Activated CD8-positive, alpha-beta T cell treated with anti-CD3 and anti-CD28 coated beads for 36 hours (primary cell): ENCODE measurements at places on chromosomes 5 and 9. TPM values are rescaled to one million over a fixed set of nuclear protein-coding genes. Genes with fewer than 3 reads are reported as not detected.
A peak's percentile ranks its signal among the peaks of the same experiment; 100 is the strongest.

DNA sequence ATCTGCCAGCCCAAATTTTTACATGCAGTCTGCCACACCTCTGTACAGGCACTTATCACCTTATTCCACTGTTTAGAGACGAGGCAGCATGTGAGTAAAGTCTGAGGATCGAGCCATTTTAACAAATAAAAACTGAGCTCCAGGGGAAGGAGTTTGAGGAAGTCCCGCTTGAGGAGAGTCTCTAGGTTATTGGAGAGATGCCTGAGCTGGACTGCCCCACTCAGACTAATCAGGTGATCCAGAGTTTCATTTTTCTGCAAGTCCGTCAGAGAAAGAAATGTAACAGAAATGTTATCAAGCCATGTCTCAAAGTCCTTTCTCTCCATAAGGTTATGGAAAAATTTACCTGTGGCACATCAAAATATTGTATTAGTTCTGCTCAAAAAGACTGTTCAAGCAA is 5.3 kb downstream of the FBXW2 start:
- DNase-seq, result no peak

Gene PCDHGA5
- total RNA-seq, result not detected

DNA sequence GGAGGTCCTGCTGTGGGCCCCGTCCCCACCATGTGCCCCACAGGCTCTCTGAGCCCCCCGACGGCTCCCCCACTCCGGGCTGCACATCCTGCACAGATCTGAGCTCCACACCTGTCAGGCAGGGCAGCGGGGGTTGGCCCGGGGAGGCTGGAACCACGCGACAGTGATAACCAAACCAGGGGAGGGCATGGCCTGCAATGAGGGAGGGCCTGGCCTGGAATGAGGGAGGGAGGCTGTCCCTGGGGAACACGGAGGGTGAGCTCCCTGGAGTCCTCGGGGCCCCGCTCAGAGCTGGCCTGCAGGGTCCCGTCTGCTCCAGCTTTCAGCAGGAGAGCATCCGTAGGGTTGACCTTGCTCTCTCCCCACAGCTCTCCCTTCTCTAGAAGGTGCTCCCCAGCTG is 30.5 kb downstream of the SLC9A3 start:
- no peak for DNase-seq

Gene SHISAL2B
- not detected for total RNA-seq

- peak; percentile 36 for DNase-seq
Measured at GRCh38 chr5:107476783-107477182, 194.0 kb downstream of the EFNA5 start.

Gene PCDHGA3
- not detected for total RNA-seq

GRCh38 chr5:116488356-116489041 is 86.1 kb downstream of the SEMA6A start:
- no peak for DNase-seq

DNA sequence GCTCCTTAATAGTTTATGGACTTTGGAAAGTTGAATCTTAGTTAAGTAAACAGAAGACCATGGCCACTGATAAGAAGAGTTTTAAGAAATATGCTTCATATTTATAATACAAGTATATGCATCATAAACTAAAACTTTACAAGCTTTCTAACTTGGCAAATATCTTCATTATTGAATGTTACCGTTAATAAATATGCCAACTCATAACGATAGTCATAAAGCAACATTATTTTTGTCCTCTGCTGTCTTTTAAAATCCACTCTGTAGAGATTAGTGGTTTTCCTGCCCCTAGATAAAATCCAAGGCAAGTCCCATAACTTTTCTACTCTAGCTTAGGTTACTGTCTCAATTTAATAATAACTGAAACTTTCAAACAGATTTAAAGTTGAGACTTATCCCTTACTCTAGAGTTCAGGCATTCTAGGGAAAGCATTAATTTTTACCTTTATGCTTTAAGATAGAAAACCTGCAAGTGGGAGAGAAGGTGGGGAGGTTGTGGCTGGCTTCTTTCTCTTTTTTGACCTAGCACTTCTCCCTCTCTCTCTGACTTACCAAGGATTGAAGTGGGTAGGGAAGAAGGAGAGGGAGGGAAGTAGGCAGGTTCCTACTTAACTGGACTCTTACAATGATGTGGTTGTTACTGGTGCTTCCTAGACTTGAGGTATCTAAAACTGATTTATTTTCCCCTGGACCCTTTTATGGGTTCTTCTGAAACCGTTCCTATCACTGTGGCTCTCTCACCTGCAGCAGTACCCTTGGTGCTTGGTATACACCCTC is 29.6 kb downstream of the RNF145 start:
- DNase-seq, result no peak

- no peak for DNase-seq
Measured at GRCh38 chr9:567747-568305, 273.7 kb upstream of the DMRT1 start.

Gene G3BP1
- 253 TPM for total RNA-seq

DNA sequence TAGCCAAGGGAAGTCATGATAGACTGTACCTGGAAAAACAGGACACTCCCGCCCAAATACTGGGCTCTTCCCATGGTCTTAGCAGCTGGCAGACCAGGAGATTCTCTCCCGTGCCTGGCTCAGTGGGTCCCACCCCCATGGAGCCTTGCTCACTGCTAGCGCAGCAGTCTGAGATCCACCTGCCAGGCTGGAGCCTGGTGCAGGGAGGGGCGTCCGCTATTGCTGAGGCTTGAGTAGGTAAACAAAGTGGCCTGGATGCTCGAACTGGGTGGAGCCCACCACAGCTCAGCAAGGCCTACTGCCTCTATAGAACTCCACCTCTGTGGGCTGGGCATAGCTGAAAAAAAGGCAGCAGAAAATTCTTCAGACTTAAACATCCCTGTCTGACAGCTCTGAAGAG is 10.1 kb upstream of the THG1L start:
- DNase-seq, result no peak

DNA sequence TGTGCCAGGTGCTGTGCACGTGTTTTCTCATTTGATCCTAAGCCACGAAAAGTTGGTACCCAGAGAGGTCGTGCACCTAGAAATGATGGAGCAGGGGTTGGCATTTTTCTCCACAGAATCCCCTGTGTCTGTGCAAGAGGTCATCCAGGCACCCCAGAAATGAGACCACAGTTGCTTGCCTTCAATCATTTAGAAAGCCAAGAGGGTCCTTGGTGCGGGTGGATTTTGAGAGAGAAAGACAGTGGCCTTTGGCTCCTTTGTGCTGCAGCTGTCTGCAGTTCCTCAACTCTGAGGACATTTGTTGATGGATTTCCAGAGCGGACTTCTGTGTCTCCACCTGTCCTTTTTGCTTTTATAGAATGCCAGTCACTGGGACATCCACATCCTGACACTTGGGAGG is 33.8 kb upstream of the SPRY4 start:
- no peak for DNase-seq

- no peak for DNase-seq
Measured at GRCh38 chr9:36946653-36947052, 87.4 kb downstream of the PAX5 start.

GRCh38 chr9:28820741-28821140 is 1247.5 kb upstream of the C9orf72 start:
- DNase-seq, result no peak

Gene CCNO
- not detected for total RNA-seq

Gene NUDT12
- total RNA-seq, result 2.7 TPM

- DNase-seq, result no peak
Measured at GRCh38 chr9:127676638-127677037, 30.1 kb upstream of the CFAP157 start.

GRCh38 chr9:100515578-100516494 is 42.9 kb downstream of the TMEFF1 start:
- DNase-seq, result no peak

DNA sequence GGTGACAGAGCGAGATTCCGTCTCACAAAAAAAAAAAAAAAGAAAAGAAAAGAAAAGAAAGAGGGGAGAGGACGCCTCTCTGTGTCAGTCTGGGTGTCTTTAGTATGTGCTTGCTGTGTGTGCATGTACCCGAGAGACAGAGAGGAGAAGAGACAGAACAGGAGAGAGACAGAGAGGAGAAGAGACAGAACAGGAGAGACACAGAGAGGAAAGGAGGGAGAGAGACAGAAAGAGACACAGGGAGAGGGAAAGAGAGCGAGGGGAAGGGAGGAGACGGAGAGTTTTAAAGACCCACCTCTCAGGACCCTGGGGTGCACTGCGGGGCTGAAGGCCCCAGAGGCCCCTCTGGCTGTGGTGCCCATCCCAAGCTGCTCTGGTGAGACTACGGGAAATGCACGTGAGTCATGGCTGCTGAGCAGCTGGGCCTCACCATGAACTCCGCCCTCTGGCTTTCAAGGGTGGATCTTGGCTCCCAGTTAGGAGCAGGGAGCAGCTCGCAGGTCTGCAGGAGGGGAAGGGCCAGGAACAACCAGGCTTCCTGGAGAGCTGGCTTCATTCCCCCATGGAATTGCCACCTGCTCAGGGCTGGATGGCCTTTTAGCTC is 7.9 kb downstream of the SLC6A3 start:
- DNase-seq, result no peak

Gene SPATA31C1
- not detected for total RNA-seq

GRCh38 chr5:61559146-61559545 is 227.1 kb downstream of the ZSWIM6 start:
- no peak for DNase-seq

- peak; percentile 60 for DNase-seq
Measured at GRCh38 chr9:113579283-113580040, 115.9 kb downstream of the RGS3 start.

DNA sequence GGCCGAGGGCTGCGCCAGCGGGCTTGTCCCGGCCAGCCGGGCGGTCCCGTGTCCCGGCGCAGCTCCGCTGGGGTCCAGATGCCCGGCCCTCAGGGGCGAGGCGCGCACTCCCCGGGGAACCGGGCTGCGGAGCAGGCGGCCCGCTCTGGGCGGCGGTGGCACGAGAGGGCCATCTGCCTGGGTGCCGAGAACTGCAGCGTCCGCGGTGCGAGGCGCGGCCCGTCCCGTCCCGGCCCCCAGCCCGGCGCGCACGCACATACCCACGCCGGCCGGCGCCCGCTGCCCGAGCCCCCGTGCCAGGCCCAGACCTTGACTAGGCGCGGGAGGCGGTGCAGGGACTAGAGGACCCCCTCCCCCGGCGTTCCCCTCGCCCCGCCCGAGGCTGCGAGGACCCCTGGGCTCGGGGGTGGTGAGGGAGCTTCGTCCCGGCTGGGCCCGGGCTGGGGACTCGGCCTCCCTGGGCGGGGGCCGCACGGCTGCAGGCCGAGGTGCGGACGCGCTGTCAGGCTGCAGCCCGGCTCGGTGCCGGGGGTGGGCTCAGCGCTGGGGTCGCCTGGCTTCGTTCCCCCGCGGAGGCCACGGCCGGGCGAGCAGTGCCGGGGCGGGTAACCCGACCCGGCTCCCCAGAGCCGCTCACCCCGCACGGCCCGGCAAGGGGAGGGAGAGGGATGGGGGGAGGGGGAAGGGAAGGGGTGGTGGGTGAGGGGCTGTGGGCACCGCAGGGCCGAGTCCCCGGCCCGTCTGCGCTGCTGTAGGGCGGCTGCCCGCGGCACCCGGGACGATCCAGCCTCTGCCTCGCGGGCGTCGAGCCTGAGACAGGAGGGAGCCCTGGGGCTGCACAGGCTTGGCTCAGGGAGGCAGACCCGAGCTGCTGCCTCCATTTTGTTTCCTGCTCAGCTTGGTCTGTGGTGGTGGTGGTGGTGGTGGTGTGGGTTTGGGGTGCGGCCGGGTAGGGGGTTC is 1.2 kb upstream of the NSD1 start:
- DNase-seq, result peak; percentile 50

- DNase-seq, result no peak
Measured at GRCh38 chr9:70852711-70853240, 268.6 kb downstream of the TRPM3 start.

- DNase-seq, result no peak
Measured at GRCh38 chr9:109039539-109039938, 26.2 kb upstream of the CTNNAL1 start.

GRCh38 chr9:133073086-133074014 is 11.6 kb downstream of the CEL start:
- no peak for DNase-seq

DNA sequence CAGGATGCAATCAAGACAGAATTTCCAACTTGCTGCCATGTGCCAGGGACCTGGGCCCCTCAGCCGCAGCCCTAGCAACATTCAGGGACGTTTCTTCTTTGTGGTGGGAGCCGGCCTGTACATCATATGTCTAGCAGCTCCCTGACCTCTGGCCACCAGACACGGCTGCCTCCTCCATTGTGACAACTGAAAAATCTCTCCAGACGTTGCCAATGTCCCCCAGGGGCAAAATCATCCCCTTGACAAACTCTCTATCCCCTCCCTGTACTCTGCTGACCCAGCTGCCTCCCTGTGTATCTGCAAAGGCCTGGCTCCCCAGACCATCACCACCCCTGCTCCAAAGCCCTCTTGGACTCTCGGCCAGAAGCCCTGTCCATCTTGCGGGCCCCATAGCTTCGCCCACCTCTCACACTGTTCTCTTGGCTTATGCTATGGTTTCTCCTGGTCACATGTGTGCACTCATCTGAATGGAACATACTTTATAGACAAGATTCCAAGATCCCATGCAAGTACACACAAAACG is 40.8 kb downstream of the BICD2 start:
- DNase-seq, result no peak

Gene C9
- not detected for total RNA-seq

- DNase-seq, result no peak
Measured at GRCh38 chr9:88980740-88981203, 10.5 kb upstream of the S1PR3 start.

DNA sequence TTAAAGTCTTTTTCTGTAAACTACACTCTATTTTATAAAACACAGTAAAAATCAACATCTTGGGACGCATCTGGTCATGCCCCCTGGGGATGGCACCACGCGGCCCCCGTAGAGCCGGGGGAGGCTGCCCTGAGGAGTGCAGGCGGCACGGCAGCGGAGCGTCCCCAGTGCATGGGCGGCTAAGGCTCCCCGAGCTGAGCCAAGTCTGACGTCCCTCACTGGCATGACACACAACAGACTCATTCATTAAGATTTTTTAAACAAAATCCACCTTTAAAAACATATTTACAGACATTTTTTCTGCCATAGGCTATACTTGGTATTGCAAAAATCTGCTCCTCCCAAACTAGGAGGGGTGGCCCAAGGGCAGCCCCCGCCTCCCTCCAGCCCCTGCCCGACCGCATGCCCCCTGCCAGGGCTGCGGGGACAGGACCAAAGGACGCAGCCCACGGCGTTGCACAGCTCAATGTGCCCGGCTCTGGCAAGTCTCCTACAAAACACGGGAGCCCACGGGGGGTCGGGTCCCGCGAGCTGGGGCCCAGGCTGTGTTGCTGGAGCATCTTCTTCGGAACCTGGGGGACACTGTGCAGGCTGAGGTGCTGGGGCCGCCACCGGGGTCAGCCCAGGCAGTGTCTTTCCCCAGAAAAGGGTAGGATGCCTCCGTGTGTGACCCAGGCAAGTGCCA is 11.8 kb upstream of the SEC16A start:
- DNase-seq, result no peak

- no peak for DNase-seq
Measured at GRCh38 chr5:148091991-148092964, 28.5 kb downstream of the SPINK5 start.

Gene APBA1
- total RNA-seq, result not detected

DNA sequence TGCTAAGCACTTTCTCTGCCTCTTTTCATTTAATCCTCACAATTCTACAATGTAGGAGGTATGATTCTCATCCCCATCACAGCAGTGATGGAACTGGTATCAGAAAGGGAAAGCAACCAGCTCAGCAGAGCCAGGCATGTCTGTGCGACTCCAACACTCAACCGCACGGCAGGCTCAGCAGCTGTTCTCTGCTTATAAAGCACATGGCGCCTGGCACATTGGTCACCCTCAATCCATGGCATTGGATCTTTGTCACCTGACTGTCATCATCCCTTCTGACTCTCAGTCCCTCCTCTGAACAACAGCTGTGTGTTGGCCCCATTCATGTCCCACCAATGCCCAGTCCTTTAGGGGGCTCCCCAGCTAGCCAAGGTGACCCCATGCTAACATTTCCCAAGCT is 45.1 kb upstream of the HAND1 start:
- no peak for DNase-seq

Gene C7
- not detected for total RNA-seq
